ENCODE measurements at places on chromosomes 3 and 15.

DNA sequence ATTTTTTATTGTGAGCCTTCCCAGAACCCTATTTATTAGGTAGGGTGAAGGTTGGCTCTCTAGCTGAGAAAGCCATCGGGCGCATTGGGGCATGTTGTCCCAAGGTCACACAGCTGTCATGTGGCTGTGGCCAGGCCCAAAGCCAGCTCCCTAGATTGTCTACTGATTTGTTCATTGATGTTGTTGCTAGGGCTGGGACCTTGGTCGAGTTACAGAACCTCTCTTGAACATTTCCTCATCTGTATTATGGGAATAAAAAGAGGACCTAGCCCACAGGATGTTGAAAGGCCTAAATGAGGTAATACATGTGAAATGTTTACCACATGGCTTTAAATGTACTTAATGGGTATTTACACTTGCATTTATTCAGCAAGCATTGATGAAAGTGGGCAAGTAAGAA, 252.5 kb downstream of the SUCLG2 start:
- no peak for DNase-seq

- DNase-seq, result no peak
Observed at GRCh38 chr15:101522621-101523559, 33.4 kb upstream of the PCSK6 start.

- peak; percentile 57 for DNase-seq
Observed at GRCh38 chr3:194135806-194136518, at the start of gene HES1. Gene HES1 (plus strand): TSS chr3:194136148. CDS start chr3:194136381, 233 bp downstream.

- DNase-seq, result peak; percentile 4
Observed at GRCh38 chr3:21894459-21895340, 143.7 kb upstream of the ZNF385D start.

DNA sequence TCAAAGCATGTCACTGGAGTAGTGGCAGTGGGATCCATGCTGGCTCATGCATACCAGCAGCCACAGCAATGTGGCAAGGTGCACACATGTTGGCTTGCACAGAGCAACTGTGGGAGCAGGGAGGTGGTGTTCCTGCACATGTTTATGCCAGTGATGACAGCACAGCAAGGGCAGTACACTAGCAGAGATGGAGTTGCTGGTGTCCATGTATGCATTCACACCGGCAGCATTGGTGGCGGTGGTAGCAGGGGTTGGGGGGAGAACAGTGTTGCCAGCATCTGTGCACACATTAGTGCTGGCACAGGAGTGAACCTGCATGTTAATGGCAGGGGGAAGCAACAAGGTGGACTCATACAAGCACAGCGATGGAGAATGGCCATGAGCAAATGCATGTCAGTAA, 202.0 kb upstream of the KCNMB2 start:
- no peak for DNase-seq

- DNase-seq, result no peak
Observed at GRCh38 chr3:128170866-128171516, 17.7 kb downstream of the EEFSEC start.

- no peak for DNase-seq
Observed at GRCh38 chr3:57150113-57150581, 15.0 kb downstream of the IL17RD start.

DNA sequence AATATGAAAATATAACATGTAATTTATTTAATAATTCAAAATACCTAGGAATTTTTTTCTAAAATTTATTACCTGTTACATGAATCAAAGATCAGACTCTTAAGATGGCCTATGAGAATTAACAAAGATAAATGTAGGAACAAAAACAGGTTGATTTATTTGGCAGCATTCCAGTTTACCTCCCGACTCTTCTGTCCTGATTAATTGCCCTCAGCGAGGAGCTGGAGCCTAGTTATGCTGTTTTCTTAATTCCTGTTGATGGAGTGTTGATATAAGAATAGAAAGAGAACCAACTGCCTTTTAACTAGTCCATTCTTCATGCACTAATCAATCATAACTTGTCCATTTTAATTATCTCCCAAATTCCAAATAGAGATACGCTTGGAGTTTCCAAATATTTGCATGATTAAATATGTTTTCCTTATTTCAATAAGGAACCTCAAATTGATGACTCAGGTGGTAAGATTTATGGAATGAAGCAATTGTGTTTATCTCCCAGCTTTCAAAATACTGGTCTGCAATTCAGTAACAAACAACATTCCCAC, 10.6 kb upstream of the CPB1 start:
- DNase-seq, result no peak

- no peak for DNase-seq
Observed at GRCh38 chr3:192847941-192848340, 69.7 kb downstream of the MB21D2 start.

GRCh38 chr3:16437640-16438039, 75.9 kb downstream of the RFTN1 start:
- DNase-seq, result no peak

- no peak for DNase-seq
Observed at GRCh38 chr3:150073031-150073430, 102.3 kb upstream of the PFN2 start.

- no peak for DNase-seq
Observed at GRCh38 chr3:169028716-169029115, 634.8 kb downstream of the MECOM start.

DNA sequence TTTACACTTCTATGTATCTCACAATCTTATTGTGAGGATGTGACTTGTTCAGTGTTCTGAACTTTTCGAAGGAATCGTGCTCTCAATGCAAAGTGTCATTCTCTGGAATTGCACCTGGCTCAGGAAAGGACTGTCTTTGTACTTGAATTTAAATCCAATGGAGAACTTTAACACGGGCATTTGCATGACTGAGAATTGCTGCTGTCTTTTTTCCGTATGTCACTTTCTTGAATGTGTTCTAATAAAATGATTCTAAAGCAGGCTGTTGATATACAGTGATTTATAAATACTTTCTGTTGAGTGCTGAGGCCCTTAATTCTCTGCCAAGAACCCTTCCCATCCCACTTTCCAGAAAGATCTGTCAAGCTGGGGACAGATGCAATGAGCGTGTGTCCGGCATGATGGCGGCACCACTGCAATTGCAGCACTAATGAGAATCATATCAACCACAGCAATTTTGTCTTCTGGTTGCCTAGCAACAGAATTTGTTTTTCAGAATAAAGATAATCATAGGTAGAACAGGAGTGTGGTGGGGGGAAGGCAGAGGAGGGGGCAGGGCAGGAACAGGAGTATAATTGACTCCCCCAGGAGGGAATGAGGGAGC, 210.6 kb upstream of the UMPS start:
- no peak for DNase-seq

DNA sequence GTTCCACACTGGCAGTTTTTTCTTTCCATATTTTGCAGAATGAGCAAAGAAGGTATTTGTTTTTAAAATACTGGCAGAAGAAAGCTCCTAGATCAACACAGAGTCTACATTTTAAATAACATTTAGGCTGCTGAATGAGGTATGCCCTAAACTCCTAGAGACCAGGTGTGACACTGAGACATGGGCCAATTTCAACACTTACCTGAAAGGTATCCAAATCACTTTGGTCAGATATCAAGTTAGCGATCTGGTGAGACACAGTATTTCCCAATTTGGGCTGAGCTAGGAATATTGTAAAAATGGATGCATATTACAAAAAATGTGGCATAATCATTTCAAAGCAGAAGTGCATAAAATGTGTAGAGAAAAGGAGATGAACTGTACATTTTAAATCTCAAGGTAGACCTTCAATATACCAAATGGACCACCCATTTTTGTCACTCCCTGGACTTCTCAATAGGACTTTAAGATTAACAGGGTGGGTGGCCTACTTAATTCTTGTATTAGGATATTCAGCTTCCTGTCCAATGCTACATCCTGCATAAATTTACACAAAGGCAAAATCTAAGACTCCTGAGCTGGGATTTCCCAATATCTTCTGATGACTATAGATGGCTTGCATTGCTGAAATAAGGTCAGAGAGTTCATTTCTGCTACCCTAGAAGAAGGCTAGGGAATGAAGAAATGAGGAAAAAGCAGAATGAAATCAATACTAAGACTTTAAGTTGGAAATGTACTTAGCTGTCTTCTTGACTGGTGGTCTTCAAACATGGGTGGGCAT, 487.8 kb downstream of the FOXP1 start:
- DNase-seq, result no peak

GRCh38 chr3:177525987-177526712, 328.9 kb upstream of the TBL1XR1 start:
- DNase-seq, result no peak

DNA sequence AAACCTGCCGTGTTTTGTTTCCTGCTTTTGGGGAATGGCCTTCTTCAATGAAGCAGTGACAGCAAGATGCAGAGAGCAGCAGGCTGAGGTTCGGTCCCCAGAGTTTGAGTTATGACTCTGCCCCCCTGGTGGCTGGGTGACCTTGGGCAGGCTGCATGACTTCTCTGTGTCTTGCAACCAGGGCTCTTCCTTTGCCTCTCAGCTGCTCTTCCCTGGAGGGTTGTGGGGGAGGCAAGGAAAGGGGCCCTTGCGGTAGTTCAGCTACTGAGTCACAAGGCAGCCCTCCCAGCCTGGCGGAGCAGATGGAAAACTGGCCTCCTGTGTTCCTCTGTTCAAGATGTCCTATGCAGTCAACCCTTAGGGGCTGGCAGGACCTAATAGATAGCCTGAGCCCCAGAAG, 17.1 kb downstream of the CTXND1 start:
- peak; percentile 68 for DNase-seq

DNA sequence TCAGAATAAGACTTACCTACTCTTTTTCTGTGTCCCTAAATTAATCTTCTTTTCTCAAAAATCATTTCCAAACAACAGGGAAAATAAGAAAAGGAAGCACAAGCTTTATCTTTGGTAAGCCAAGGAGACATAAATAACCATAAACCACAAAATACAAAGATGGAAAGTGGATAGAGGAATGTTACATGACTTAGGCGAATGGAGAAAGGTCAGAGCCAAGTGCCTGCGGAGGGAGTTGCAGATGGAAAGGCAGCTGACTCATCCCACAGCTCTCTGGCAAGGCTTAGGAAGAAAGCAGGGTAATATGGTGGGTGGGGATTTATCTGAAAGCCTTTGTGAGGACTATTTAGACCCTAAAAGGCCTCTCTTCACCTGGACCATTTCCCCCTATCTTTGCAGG, 72.8 kb downstream of the GALK2 start:
- DNase-seq, result no peak

GRCh38 chr3:56885879-56886278, 84.1 kb upstream of the ARHGEF3 start:
- no peak for DNase-seq

DNA sequence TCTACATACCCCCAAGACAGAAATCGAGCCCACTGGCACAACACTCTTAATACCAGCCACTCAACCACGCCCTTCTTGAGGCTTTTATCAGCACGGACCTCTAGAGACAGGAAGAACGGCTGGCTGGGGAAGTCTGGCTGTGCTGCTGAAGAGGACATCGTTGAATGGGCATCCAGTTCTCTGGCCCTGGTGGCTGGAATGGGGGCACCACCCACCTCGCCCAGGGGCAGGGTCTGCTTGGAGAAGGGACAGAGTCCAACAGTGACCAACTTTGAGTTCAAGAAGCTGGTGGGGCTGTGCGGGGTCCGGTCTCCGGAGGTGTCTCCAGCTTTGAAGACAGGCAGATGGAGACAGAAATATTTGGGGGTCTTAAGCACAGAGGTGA, 77.5 kb downstream of the ATP10A start:
- no peak for DNase-seq

DNA sequence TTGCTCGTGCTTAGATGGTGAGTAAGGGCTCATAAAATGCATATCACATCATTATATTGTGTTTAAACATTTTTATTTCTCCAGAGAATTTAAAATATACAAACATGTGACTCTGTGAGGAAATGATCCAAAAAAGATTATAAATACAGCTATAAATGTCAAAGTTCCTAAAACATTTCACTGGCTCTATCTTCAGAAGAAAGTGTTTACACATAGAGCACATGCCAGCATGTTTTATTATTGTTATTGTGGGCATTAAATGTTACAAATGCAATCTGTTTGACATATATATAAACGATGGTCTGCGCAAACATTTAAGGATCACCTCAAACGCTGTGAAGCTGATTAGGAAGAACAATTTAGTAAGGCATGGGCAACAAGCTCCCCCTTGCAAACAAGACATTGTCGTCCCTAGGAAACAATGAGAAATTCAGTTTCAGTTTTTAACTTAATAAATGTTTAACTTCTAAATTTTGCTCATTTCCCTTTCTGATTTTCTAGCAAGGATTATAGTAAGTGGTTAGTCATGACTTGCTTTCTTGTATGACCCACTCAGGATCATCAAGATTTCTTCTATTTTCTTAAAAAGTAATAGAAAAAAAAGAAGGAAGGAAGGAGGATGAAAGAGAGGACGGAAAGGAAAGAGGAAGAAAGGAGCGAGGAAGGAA, 207.5 kb downstream of the SATB1 start:
- DNase-seq, result no peak

GRCh38 chr15:36422631-36423030, 156.8 kb upstream of the CDIN1 start:
- no peak for DNase-seq

GRCh38 chr3:195004512-195005250, 266.3 kb downstream of the XXYLT1 start:
- DNase-seq, result no peak

DNA sequence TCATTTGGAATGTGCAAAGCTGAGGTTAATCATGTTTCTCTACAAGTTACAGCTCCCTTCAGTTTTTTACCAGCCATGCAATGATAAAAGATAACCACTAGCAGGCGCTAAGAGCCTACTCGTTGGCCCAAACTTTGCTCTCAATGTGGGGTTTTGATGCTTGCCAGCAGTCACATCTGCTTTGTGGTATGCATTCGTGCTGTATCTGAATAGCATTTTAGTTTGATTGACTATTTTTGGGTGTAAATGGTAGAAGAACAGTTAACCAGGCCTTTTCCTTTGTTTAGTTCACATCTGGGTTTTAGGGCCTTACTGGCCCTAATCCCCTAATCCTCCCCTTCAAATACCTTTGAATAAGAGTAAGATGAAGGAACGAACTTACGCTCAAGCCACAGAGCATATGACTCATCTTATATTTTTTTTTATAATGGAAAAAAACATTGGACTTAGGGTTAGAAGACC, 4.4 kb upstream of the CLDN11 start:
- peak; percentile 43 for DNase-seq

DNA sequence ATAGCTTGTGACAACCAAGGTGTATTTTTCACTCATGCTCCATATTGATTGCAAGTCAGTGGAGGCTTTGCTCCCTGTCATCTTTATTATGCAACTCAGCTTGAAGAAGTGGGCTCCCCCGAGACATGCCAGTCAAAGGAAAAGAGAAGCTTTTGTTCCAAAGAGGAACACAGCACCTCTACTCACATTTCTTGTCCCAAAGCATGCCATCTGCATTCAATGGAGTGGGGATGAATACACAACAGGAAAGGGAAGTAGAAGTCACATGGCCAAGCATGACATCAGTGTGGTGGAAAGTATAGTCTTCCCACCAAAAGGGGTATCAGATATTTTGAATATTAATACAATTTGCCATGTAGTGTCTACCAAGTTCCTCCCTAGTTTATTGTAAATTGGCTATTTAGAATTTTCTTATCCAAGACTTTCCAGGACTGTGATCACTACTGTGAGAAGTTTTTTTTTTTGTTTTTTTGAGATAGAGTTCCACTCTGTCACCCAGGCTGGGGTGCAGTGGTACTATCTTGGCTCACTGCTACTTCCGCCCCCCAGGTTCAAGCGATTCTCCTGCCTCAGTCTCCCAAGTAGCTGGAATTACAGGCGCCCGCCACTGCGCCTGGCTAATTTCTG, 114.5 kb downstream of the GMPS start:
- DNase-seq, result no peak

GRCh38 chr3:25586553-25586952, 78.2 kb downstream of the TOP2B start:
- no peak for DNase-seq

GRCh38 chr3:179016979-179017670, 54.5 kb downstream of the ZMAT3 start:
- DNase-seq, result no peak

All from activated CD8-positive, alpha-beta T cell treated with anti-CD3 and anti-CD28 coated beads for 36 hours (primary cell).